Activated T-cell treated with anti-CD3 and anti-CD28 coated beads for 4 hours (primary cell): ENCODE measurements at places on chromosomes 2 and 18.

- peak; percentile 41 for DNase-seq
Measured at GRCh38 chr2:64750001-64750816, 96.5 kb upstream of the SERTAD2 start.

GRCh38 chr18:49626842-49627467 is 65.1 kb downstream of the LIPG start:
- no peak for DNase-seq

DNA sequence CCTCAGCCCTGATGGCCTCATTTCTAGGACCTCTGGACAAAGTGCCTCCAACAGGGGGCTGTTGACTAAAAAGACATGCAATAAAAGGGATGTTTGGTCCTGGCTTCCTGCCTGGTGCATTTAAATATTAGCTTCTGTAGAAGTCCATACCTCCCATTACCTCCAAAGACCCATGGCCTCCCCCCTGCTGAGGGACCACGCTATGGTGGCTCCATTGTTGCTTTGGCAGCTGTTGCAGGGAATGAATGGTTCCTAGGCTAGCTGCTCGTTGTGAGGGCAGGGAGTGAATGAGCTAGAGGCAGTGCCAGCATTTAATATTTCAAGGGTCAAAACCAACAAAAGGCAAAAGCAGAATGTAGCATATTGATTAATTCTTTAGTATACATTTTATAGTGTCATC is 285.9 kb downstream of the SLC8A1 start:
- DNase-seq = no peak

DNA sequence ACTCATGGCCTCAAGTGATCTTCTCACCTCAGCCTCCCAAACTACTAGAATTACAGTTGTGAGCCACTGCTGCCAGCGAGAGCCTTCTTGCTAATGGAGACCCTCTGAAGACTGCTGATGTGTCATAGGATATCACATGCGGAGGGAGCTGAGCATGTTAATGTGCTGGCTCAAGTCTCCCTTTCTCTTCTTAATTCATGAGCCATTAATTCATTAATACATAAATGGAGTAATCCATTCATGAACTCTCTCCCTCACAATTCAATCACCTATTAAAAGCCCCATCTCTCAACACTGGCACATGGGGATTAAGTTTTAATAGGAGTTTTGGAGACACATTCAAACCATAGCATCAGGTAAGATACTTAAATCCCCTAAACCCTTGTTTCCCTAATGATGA is 54.8 kb downstream of the SYT4 start:
- no peak for DNase-seq

GRCh38 chr2:98509542-98510321 is 65.1 kb downstream of the INPP4A start:
- DNase-seq = no peak

GRCh38 chr2:230784795-230785194 is 72.2 kb downstream of the CAB39 start:
- no peak for DNase-seq

- no peak for DNase-seq
Measured at GRCh38 chr18:75173738-75174137, 35.2 kb downstream of the PTGR3 start.

GRCh38 chr2:3682811-3683210 is 20.6 kb upstream of the DCDC2C start:
- DNase-seq = no peak
